ENCODE measurements at places on chromosomes 13 and 19. TPM values are rescaled to one million over a fixed set of nuclear protein-coding genes. Genes with fewer than 3 reads are reported as not detected.

DNA sequence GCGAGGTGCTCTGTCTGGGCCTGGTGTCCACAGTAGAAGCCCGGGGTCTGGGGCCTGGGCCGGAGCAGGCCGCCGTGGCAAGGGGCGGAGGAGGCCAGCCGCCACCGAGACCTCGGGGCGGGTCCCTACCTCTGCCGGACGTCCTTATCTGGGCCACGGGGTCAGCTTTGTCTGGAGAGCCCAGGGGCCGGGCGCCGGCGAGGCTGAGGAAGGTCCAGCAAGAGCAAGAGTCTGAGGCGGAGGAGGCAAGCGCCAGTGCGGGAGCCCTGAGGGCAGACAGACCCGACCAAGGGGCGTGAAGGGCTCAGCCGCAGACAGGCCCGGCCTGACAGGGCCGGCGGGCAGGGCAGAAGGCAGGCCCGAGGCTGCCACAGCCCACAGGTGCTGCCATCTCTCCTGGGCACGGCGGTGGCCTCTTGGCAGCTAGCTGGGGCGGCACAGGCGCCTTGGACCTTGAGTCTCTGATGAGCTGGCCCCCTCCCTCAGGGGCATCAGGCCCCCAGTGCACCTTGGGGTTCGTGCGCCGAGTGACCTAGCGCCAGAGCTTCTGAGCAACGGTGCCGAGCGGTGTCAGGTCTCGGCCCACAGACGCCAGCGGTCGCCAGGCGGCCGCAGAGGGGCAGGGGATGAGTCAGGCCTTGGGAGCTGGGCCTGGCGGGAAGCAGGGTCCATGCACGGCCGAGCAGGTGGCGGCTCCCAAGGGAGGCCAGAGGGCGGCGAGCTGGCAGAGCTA lies 19.1 kb upstream of the AKAP8 start:
- H3K36me3 ChIP-seq = peaks cover 100% of the 10 kb centered on the region
- no peaks in the 10 kb centered on the region for H3K27me3 ChIP-seq
- H3K4me1 ChIP-seq = no peaks in the 10 kb centered on the region
- H3K4me3 ChIP-seq = no peak overlapping the region

DNA sequence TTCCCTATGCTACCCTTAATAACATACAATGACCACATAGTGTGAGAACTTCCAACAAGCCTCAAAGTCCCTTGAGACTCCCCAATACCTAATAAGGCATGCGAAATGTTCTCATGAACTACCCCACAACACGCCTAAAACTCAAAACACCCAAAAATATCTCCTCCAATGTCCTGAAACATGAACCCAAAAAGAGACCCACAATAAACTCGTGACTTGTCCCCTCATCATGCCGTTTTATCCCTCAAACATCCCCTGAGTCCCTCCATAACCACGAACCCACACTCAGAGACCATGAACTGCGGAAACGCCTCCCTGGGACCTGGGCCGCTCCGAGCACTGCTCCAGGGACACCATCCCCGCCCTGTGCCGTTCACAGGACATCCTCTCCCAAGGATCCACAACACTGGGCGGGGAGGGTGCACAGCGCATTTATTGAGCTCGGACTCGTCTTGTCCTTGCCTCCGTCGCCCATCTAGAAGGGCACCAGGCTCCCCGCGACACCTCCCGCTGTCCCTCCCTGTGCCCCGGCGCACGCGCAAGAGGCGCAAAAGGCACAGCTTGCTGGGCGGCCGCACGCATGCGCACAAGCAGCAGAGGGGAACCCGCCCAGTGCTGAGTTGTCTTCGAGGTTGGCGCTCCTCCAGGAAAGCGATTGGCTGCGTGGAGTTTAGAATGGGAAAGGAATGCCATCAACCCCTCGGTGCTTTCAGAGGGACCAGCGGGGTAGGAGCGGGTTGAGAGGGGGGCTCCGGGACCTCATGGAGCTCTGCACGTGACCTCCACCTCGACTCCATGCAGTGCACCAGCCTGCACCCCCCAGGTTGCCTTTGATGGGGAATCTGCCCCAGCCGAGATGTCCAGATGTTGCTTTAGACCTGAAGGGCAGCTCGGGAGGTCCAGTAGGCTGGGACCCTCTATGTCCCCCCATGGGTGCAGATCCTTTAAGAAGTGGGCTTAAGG lies 8.8 kb downstream of the FXYD3 start:
- peak; percentile 87 for DNase-seq
- H3K4me3 ChIP-seq = peak overlapping the region; percentile 76
- no peaks in the 10 kb centered on the region for H3K36me3 ChIP-seq

DNA sequence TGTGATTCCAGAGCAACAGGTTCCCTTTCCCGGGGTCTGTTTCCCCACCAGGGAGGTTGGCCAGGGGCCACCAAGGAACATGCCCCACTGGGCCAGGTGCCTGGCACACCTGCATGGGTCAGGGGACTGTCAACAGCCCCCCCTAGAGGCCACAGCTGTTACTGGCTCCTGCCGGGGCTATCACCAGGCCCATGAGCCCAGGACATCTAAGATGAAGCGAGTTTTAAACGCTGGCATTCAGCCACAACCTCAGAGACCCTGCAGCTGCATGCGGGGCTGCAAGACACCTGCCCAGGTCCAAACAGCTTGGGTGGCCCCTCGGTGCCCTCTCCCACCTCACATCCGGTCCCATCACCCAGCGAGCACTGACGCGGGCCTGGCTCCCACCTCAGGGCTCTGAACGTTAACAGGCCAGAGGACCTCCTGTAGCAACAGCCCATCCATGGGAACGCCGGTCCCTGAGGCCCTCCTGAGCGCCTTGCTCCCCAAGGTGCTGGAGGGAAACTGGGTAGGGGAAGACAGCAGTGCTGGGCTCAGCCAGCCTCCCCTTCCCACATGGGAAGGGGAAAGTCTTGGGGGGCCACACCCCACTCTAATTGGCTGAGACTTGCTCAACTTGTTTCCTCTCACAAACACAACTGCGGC lies 12.0 kb downstream of the KHSRP start:
- H3K4me1 ChIP-seq = no peaks in the 10 kb centered on the region
- H3K36me3 ChIP-seq = peaks cover 37% of the 10 kb centered on the region
- no peak for DNase-seq
- H3K27ac ChIP-seq = no peak overlapping the region
- H3K4me3 ChIP-seq = no peak overlapping the region

DNA sequence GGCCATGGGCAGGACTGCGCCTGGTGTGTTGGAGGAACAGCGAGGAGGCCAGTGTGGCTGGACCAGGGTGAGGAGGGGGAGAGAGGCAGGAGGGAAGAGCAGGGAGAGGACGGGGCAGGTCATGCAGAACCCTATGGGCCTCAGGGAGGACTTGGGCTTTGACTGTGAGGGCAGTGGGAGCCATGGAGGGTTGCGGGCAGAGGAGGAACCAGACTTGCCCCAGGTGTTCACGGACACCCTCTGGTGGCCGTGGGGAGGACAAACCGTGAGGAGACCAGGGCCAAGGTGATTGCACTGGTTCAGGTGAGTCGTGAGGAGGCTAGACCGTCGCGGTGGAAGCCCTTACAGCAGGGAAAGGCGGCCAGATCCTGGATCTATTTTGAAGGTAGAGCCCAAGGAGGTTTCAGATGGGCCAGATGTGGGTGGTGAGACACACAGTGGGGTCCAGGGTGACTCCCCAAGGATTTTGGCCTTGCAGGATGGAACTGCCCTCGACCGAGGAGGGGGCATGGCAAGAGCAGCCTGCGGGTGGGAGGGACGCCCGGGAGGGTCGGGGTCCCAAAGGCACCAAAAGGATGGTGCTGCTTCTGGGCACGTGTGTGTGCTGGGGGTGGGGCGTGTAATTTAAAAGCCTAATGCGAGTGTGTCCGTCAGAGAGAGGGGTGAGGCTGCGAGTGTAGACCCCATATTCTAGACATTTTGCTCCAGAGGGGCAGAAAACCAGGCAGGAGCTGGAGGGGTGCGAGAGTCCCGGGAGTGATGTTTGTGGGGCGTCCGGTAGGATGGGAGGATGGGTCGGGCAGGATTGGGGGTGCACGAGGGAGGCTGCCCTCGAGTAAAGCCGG lies 2.7 kb upstream of the REXO1 start:
- H3K4me3 ChIP-seq = no peak overlapping the region
- peaks cover 1% of the 10 kb centered on the region for H3K36me3 ChIP-seq
- H3K4me1 ChIP-seq = peaks cover 72% of the 10 kb centered on the region
- H3K27me3 ChIP-seq = no peaks in the 10 kb centered on the region
- H3K27ac ChIP-seq = no peak overlapping the region

- H3K27ac ChIP-seq = no peak overlapping the region
- no peak for DNase-seq
- no peaks in the 10 kb centered on the region for H3K36me3 ChIP-seq
- H3K27me3 ChIP-seq = no peaks in the 10 kb centered on the region
Observed at GRCh38 chr13:31408927-31409326, 209.2 kb downstream of the B3GLCT start.

DNA sequence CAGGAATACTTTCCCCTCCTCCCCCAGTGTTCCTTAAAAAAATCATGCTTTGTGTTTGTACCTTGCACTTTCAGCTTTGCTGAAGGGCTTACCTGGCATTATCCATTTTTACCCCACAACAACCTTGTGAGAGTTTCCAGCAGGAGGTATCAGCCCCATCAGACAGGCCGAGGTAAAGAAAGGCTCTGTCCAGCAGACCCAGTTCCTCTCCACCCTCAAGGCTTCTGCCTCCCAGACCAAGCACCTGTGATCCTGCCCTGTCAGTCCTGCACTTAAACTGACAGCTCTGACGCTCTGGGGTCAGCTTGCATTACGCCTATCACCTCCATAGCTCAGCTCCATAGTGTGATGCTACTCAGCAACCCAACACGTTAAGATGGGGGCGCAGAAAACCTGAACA lies 803.1 kb downstream of the UQCRFS1 start:
- no peak overlapping the region for H3K4me3 ChIP-seq
- H3K27me3 ChIP-seq = no peaks in the 10 kb centered on the region
- DNase-seq = no peak
- no peaks in the 10 kb centered on the region for H3K36me3 ChIP-seq
- no peaks in the 10 kb centered on the region for H3K4me1 ChIP-seq

The TIMM29 gene
- 18.7 TPM for polyA plus RNA-seq

DNA sequence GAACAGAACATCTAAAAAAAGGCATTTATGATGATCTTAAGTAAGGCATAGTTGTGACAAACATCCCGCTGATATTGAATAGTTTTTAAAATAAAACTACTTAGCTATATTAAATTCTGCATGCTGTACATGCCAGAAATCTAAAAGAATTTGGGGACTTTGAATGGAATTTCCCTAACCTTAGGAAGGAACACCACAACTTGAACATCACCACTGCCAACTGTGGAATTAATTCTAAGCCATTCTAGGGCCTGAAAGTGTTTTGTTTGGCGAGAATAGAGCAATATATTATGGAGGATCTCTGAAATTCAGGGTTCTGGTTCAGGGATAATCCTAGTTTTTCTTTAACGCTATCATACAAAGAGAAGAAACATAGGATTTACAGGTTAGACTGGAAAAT lies 17.8 kb upstream of the LATS2 start:
- no peak overlapping the region for H3K27ac ChIP-seq
- H3K27me3 ChIP-seq = no peaks in the 10 kb centered on the region
- peak overlapping the region; percentile 29 for H3K4me3 ChIP-seq
- DNase-seq = no peak
- H3K4me1 ChIP-seq = peaks cover 28% of the 10 kb centered on the region

The CDKN2D gene
- polyA plus RNA-seq = 115 TPM

DNA sequence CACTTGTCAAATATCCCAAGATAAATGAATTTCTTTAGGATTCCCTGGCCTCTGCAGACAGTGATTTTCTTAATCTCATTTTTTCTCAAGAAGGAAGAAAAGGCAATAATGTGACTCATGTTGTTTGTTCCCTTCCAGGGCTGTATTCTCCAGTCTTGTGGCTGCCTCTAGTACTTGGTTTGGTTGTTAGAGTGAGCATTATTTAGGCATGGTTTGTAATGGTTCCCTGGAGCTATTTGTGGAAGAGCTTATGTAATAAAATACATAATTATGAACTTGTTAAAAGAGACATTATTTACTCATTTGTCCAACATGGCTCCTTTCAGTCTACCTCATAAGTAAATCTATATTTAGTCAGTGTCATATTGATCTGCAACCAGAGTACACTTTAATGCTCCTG lies 270.4 kb downstream of the DCT start:
- DNase-seq = no peak
- no peak overlapping the region for H3K27ac ChIP-seq
- no peak overlapping the region for H3K4me3 ChIP-seq
- no peaks in the 10 kb centered on the region for H3K27me3 ChIP-seq

DNA sequence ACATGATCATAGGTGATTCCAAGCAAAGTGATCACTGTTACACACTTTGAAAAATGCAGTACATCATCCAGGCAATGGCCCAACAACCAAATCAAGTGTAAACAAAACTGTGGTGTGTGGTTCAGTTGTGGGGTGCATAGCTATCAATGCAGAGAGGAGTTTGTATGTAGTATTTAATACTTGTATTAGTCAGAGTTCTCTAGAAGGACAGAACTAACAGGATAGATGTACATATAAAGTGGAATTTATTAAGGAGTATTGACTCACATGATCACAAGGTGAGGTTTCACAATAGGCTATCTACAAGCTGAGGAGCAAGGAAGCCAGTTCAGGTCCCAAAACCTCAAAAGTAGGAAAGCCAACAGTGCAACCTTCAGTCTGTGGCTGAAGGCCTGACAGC lies 249.3 kb upstream of the HTR2A start:
- no peaks in the 10 kb centered on the region for H3K4me1 ChIP-seq
- no peak overlapping the region for H3K27ac ChIP-seq
- no peak for DNase-seq

The KLK4 gene
- not detected for polyA plus RNA-seq
